ENCODE measurements at places on chromosomes 12 and 14.

DNA sequence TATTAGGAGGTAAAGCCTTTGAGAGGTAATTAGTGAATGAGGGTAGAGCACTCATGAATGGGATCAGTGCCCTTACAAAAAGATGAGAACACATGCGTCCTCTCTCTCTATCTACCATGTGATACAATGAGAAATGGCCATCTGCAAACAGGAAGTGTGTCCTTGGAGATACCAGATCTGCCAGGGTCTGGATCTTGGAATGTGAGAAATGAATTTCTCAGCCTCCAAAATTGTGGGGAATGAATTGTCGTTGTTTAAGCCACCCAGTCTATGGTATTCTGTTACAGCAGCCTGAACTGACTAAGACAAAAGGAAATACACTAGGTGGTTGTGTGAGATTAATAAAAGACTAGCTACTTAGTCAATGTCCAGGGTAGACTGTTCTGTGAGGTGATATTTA is 366.6 kb downstream of the NELL2 start:
- no peak for DNase-seq

DNA sequence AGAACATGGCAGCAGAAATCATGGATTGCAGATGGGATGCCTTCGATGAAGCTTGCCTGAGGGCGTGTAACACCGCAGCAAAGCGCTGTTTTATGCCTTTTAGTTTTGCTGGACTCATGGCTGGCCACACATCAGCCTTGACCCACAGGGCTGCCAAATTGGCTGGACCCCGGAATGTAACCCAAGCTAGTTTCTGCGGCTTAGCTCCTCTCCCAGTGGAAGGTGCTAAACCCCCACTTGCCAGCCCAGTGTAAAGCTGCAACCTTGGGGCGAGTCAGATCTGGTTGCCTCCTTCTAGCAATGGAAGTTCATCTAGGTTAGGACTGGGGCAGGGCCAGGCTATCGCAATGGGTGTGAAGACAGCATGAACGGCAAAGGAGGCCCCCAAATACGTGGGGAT is 38.3 kb downstream of the MEG3 start:
- DNase-seq: no peak

DNA sequence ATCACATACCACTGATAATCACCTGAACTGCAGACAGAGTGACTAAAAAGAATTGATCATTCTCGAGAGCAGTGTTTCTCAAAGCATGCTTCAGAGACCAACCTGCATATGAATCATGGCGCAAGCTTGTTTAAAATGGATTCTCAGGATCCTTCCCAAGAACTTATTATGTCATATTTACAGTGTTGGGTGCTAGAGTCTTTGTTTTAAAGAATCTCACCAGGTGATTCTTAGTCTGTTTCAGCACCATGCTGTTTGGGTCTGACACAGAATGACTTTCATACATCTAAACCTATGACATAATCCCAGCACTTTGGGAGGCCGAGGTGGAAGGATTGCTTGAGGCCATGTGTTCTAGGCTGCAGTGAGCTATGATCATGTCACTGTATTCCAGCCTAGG is 31.3 kb upstream of the SSPN start:
- no peak for DNase-seq

- DNase-seq: no peak
Measured at GRCh38 chr12:77352946-77353345, 287.6 kb upstream of the E2F7 start.

DNA sequence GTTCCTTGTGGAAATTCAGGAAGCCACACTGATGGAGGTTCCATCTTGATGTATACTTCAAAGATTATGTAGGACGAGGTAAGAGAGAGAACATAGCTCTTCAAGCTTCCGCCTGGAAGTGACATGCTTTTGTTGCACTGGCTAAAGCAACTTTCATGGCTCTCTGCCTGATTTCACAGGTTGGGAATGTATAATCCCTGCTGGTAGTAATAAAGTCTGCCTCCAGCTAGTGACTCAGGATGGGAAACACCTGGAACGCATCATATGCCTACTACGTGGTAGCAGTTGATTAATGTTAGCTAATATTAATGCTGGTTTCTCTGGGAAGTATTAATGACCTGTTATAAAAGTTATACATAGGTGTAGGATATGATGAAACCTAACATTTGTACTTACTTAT is 71.1 kb downstream of the PELI2 start:
- DNase-seq: no peak

DNA sequence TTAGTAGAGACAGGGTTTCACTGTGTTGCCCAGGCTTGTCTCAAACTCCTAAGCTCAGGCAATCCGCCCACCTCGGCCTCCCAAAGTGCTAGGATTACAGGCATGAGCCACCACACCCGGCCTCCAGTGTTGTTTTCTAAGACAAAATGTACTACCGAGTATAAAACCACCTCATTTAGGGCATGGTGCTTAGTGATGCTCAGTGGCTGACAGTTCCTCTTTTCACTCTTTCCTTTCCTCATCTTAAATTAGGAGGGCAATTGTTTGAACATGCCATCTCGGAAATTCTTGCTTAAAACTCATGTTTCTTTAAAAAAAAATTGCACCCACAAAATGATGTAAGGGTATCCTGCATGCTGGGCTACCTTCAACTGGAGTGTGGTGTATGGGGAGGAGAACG is 89.0 kb downstream of the RFX4 start:
- DNase-seq: no peak

DNA sequence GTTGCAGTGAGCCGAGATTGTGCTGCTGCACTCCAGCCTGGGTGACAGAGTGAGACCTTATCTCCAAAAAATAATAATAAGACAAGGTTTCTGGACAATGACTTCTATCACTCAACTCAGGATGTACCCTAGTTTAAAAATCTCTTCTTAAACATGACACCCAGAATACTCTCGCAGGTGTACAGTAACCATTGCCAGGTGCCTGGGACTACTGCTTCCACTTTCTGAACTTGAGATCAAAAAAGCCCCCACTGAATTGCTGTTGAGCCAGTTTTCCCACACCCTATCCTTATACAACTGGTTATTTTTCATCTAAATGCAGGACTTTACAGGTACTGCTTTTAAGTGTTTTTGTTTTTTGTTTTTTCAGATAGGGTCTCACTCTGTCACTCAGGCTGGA is 36.3 kb downstream of the BORCS5 start:
- DNase-seq: no peak

GRCh38 chr14:91897106-91897701 is 29.9 kb upstream of the TC2N start:
- no peak for DNase-seq

- DNase-seq: peak; percentile 87
Measured at GRCh38 chr14:51873221-51873893, 12.9 kb downstream of the GNG2 start.

- no peak for DNase-seq
Measured at GRCh38 chr12:123976227-123976826, 3.3 kb downstream of the ZNF664 start.

Data from NCI-H2081 treated with DMSO at 0.1 percent for 48 hours (cell line).